CD4-positive, alpha-beta T cell treated with Interleukin-21 for 1 hour (primary cell): ENCODE measurements at places on chromosomes 5 and 9.

GRCh38 chr5:89968958-89969381 lies 440.6 kb downstream of the CETN3 start:
- DNase-seq = no peak

- no peak for DNase-seq
Observed at GRCh38 chr9:134671341-134672113, 29.9 kb downstream of the COL5A1 start.

DNA sequence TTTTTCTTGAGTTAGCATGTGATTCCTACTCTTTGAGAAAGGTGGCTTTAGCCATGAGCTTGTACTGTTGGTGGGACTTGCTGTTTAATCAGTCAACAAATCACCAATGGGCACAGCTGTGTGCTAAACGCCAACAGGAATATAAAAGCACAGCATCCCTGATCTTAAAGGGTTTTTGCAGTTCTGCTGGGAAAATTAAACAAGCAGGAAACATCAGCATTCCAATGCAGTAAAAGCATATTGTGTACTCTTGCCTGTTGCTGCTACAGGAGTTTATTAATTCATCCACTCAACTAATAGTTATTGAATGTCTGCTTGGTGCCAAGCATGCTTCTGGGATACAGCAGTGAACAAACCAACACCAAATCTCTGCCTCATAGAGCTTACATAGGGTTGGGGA lies 27.4 kb upstream of the F2RL1 start:
- no peak for DNase-seq

- no peak for DNase-seq
Observed at GRCh38 chr5:155136216-155136850, 122.8 kb downstream of the KIF4B start.

GRCh38 chr5:140595538-140596300 lies 31.1 kb downstream of the SLC35A4 start:
- peak; percentile 11 for DNase-seq

GRCh38 chr9:23306731-23307130 lies 519.3 kb downstream of the ELAVL2 start:
- DNase-seq = no peak

- DNase-seq = no peak
Observed at GRCh38 chr5:104628911-104629310, 1066.3 kb upstream of the NUDT12 start.

DNA sequence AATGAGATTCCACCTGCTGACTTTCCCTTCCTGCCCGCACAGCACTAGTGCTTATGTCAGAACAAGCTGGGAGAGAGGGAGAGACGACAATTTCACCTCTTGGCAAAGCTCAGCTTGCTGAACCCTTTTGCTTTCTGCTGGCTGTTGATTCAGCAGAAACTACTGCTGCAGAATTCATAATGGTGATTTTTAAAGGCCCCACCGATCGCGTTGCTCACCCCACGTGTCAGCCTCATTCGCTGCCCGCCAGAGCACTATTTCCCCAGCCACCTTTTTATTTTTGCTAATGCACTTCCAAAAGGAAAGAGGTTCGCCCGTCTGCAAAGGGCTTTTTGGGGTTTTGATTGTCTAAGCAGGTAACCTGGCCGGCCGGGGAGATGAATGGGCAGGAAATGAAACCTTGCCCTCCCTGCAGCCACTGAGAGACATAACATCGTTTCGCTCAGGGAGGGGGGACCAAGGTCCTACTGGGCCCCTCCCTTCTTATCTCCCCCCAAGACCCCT lies 1.3 kb downstream of the PPP2R2B start:
- DNase-seq = no peak

DNA sequence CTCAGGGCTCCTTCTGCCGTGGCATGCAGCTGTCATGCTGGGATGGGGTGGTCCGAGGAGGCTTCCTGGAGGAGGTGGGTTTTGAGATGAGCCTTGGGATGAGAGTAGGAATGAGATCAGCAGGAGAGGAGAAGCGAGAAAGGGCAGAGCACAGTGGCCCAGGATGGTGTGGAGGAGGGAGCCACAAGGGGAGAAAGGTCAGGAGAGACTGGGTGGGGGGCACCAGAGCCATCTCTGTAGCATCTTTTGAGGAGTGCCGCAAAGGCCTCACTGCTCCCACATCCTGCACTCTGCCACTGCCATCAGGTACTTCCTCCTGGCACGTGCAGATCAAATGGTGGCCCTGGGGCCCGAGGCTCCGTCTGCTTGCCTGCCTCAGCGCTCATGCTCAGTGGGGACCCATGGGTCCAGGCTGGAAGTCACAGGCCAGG lies 150.2 kb downstream of the MACROH2A1 start:
- no peak for DNase-seq

DNA sequence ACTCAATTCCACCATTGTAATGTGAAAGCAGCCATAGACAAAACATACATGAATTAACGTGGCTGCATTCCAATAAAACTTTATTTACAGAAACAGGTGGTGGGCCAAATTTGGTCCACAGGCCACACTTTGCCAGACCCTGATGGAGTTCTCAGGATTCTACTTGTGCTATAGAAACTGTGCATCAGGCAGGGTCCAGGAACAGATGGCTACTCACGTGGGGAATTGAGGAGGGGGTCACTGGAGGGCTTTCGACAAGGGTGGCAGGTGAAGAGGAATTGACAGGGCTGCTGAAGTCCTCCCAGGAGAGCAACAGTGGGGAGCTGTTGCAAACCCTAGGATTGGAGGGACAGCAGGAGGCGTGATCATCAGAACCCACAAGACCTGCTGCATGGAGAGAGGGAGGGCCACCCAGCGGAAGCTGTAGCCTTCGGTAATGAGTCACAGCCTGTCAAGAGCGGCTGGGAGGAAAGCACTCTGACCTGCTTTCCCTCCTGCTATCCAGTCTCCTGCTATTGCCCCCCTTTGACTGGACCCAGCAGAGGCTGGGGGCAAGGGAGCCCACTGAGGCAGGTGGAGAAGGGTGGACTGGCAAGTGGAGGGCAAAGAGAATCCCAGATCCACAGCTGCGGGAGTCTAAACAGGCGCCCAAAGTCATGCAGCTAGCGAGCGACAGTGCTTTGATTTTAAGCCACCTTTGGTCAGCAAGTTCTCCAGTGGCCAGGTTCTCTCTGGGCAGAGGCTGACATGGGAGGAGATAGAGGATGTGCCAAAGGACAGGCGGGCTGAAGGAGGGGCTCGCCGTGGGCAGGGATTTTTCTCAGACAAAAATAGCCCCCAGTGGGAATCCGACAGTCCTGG lies 138.3 kb upstream of the SMIM23 start:
- DNase-seq = no peak

GRCh38 chr5:9112520-9113291 lies 433.2 kb downstream of the SEMA5A start:
- no peak for DNase-seq

DNA sequence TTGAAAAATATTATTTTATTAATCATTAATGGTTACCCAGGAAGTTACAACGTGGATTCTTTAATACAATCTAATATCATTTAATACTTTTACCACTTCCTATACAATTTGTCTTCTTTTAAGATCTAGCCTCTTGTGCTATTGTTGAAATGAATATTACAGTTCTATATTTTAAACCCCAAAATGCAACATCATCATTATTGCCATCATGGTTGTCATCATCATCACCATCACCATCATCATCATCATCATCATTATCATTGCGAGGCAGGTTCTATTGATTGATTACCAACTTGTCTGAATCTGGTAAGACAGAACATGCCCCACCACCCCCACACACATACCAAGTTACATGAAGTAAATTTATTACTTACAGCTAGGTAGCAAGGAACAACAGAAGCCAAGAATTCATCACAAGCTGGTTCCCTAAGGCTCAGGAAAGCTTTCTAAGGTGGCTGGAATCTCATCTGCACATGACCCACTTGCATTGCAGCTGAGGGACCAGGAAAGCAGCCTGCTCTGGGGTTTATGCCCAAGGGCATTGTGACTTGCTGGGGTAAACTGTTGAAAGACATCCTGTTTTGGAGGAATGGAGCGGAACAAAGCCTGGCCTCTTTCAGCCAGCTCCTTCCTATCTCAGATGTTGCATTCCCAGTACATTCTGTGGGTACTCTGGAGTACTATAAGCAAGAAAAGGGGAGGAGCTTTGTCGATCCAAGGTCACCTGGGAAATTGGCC lies 418.1 kb downstream of the PRR16 start:
- no peak for DNase-seq

GRCh38 chr5:5592541-5592940 lies 170.1 kb downstream of the ICE1 start:
- DNase-seq = no peak

DNA sequence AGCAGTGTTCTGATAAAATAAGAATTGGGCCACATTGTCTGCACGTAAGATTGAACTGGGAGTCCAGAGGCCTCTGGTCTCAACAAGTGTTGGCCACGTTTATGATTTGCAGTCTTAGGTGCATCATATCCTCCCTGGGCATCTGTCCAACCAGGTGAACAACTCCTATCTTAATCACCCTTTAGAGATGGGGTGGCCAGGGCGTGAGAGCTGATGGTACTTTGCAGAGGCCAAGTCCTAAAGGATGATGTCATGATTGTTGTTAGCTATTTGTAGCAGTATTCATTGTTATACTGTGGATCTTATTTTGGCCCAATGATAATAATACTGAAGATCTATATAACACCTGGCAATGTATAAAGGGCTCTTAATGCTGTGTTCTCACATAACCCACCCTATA lies 73.2 kb upstream of the RARS1 start:
- DNase-seq = no peak

DNA sequence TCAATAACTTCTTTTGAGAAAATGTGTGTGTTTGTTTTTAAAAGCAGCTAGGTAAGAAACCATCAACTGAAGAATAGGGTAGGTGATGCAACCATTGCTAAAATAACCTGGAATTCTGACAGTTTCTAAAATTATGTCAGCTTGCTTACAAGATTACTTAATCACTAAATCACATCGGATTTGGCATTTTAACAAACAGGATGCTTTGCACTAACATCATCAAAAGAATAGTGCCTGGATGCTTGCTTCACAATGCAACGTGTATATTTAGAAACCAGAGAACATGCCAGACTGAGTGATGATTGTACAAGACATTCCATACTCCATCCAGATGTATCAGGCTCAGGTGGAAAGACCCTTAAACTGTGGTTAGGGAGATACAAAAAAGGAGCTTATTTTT lies 43.9 kb downstream of the PAM start:
- DNase-seq = no peak

- DNase-seq = no peak
Observed at GRCh38 chr5:107425541-107426031, 245.2 kb downstream of the EFNA5 start.
